ENCODE measurements at places on chromosomes 4 and X.

GRCh38 chrX:135275973-135276372 is 24.1 kb downstream of the ETDA start:
- no peak for DNase-seq

DNA sequence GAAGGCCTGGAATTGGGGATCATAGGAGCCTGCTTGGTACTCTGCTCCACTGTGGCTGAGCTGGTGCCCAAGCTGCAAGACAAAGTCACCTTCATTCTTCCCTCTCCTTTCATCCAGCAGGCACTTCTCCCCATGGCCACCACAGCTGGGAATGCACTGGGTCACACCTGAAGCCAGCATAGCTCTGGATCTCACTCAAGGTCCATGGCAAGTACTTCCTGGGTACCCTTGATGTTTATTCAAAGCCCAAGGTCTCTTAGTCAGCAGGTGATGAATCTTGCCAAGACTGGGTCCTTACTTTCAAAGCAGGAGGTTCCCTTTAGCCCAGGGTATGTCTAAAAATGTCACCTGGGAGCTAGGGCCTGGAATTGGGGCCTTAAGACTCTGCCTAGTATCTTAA is 4.9 kb upstream of the SLC4A4 start:
- no peak for DNase-seq

- DNase-seq, result no peak
Measured at GRCh38 chrX:109440475-109440874, 41.4 kb downstream of the GUCY2F start.

DNA sequence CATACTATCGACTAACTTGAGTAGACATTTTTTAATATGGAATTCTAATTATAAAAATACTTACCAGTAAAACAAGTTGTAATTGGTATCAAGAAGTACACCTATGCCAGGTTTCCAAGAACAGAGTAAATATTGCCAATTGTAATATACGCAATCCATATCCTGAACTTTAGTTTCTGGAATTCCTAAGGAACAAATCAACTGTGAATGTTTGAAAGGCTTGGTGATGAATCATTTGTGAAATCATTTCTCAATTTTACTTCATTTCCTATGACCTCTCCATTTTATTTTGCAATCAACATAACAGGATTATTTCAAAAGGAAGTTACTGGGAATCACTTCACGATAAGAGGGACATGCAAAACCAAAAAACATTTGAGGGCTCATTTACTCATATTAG is 3.7 kb downstream of the IL13RA2 start:
- DNase-seq, result no peak

DNA sequence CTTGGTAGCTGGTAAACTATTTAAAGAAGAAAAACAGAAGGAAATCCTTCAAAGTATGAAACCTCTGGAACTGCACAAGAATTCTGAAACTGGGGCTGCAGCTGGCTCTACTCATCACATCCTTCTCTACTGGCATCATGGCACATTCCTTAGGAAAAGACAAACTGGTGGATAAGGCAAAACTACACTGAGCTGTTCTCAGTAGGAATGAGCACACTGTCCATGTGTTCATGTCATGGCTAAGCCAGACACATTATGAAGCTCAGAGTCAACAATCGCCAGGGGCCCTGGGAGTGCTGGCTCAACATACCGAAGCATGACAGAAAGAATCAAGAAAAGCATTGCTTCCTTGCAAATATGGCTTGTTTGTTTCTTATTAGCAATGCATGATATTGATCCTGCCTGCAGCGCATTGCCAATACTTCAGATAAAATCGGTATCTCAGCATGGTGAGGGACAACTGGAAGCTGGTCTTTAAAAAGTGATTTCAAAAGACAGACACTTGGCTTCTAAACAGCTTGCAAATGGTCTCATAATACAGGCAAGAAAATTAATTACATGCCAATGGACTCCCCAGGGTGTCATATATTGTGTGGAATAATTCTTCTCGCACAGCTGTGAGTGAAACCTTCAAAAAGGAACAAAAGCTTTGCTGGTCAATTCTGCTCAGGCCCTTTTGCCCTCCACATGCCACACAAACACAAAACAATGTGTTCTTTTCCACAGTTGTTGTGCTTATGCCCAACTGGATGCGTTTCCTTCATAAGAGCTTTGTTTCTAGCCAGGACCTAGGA is 300.2 kb upstream of the VCX start:
- DNase-seq, result no peak
